Esophagus squamous epithelium (tissue), 5 donors: ENCODE measurements at places on chromosomes 13 and 19.
A peak's percentile ranks its signal among the peaks of the same experiment; 100 is the strongest.

GRCh38 chr19:6736169-6736916, 1.0 kb downstream of the GPR108 start:
- peak; percentile 45 for DNase-seq

DNA sequence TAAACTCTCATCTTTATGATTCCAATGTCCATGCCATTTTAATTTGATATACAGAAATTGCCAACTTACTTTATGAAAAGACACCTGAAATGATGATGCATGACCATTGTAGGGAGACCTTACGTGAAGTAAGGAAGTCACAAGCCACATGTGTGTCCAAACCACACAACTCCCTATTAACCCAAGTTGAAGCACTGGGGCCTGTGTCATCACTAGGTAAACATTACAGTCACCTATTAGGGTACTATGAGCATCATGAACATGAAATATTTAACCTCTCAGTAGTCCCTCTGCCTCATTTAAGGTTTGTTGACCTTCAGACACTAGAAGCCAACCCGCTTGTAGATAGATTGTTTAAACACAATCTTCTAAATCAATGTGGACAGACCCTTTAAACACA, 576.9 kb downstream of the IRS2 start:
- no peak for DNase-seq

GRCh38 chr13:90420683-90421082, 926.8 kb upstream of the MIR17HG start:
- no peak for DNase-seq

- no peak for DNase-seq
Observed at GRCh38 chr19:30886222-30886621, 463.0 kb downstream of the TSHZ3 start.

GRCh38 chr19:23914402-23915286, at the start of gene ZNF726:
Gene ZNF726 (plus strand): TSS chr19:23914886. CDS start chr19:23914995, 109 bp downstream.
- DNase-seq: peak; percentile 57

DNA sequence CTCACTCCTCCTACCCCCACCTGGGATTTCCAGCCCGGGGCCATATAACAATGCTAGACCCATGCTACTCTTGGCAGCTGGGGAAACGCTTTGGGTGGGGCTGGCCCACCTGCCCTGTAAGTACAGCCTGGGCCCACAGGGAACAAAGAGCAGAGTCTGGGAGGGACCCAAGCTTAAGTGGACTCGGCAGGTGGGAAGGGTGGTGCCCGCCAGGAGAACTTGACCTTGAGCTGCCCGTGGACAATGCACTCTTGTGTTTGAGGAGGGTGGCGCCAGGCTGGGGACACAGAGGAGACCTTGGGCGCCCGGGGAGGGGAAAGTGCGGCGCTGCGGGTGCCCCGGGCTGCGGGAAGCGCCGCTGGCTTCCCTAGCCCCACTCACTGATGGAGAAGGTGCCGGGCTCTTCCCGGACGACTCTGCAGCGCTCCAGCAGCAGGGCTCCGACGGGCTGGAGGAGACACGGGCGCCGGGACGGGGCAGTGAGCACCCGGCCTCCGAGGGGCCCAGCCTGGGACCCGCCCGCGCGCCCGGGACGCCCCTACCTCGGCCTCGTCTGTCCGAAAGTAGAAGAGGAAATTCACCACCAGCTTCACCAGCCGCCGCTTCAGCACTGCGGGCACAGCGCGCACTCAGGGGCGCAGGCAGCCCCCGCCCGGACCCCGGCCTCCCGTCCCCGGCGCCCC, 607 bp downstream of the PLEKHJ1 start:
- DNase-seq: no peak

- DNase-seq: no peak
Observed at GRCh38 chr19:13817615-13818371, 22.6 kb downstream of the ZSWIM4 start.

DNA sequence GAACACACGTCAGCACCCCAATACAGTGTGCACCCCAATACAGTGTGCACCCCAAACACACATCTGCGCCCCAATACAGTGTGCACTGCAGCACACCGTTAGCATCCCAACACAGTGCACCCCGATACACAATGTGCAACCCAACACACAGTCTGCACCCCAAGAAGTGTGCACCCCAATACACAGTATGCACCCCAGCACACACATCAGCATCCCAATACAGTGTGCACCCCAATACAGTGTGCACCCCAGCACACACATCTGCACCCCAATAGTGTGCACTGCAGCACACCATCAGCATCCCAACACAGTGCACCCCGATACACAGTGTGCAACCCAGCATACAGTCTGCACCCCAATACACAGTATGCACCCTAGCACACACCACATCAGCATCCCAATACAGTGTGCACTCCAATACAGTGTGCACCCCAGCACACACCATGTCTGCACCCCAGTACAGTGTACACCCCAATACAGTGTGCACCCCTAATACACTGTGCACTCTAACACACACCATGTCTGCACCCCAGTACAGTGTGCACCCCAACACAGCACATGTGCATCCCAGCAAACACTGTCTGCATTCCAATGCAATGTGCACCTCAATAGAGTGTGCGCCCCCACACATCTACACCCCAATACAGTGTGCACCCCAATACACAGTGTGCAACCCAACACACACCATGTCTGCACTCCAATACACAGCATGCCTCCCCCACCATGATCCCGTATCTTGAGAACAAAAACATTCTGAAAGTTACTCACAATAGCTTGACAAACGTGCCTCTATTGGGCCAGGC, 855 bp upstream of the CARS2 start:
- DNase-seq: no peak

- DNase-seq: no peak
Observed at GRCh38 chr13:28582225-28582891, 76.6 kb upstream of the POMP start.

DNA sequence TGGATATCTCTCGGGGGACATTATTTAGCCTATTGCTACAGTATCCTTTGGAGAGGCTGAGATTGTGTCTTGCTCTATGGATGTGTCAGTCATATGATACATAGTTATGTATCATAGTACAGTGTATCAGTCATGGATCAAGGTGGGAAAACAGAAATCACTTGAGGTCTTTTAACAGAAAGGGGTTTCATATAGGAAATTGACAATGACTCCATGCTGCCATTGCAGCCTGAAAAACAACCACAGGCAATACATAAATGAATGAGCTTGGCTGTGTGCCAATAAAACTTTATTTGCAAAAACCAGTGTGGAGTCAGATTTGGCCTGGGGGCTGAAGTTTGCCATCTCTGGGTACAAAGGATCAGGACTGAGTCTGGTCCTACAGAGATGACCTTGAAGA, 35.4 kb downstream of the COLGALT1 start:
- DNase-seq: no peak

DNA sequence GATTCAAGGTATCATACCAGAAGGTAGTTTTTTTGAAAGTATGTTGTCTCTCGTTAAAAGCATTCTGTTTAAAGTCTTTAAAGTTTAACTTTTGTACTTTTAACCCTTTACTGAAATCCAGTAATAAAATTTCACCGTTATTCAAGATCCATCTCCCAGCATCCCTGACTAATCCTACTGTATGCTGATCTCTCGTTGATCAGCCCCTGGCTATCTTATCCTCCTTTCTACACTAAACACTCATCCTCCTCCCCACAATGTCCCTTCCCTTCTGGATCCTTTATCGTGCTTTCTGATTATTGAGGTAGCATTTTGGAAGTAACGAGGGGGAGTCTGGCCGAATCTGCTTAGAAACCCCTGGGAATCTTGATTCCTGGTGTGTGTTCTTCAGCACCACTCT, 1.3 kb downstream of the TPP2 start:
- no peak for DNase-seq

GRCh38 chr13:24249624-24250023, 59.8 kb upstream of the C1QTNF9 start:
- no peak for DNase-seq

DNA sequence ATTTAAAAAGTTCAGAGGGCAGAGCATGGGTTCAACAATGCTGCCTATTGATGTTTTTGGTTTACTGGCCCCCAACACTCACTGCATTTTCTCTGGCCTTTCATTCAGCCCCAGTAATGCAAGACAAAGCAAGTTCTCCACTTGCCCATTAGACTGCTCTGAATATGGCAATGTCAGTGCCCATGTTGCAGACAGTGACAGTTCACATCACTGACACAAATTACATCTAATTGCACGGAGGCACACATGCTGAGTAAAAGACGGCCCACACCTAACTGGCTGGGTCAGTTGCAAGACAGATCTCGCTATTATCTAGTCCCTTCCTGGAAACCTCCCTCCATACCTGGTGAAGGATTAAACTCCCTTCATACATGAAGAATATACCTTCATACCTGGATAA, 54.0 kb downstream of the ENOX1 start:
- no peak for DNase-seq

GRCh38 chr13:113359571-113359970, 4.4 kb downstream of the GRTP1 start:
- no peak for DNase-seq

- no peak for DNase-seq
Observed at GRCh38 chr13:46896341-46897137, at the start of gene HTR2A. Gene HTR2A (minus strand): TSS chr13:46897053. CDS start chr13:46895906, 1,147 bp downstream.

- no peak for DNase-seq
Observed at GRCh38 chr19:50486823-50487515, 10.3 kb upstream of the GARIN5A start.

DNA sequence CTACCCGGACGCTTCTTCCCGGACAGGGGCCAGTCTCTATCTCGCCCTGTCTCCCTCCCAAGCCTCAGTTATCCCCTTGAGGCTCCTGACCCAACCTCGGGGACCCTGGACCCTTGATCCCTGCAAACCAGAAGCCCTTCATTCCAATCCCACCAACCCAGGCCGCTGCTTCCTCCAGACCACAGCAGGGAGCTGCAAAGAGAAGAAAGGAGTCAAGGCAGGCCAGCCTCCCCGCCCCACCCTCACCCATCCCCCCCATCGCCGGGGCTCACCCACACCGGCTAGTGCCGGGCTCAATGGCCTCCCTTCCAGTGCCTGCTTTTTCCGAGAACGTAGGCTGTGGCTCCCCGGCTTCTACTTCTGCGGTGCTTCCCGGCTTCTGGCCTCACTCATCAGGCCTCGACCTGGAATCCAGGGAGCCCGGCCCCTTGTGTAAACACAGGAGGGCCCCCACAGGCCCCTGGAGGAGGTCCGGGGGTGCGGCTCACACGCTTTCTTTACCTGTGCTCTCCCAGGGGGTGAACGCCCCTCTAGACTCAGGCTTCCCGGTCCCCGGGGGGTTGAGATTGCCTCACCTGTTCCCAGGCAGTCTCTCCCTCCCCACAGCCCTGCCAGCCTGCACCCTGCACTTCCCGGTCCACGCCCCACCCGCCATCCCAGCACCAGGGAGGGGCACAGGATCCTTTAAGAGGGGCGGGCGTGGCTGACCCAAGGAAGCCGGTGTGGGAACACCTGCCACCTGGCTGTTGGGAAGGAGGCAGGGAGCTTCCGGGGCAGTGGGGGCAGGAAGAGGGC, at the start of gene FAM83E:
Gene FAM83E (minus strand): TSS at position 641 of the 795 bp plus-strand sequence. CDS start 1,704 bp downstream, outside the sequence.
- DNase-seq: no peak

DNA sequence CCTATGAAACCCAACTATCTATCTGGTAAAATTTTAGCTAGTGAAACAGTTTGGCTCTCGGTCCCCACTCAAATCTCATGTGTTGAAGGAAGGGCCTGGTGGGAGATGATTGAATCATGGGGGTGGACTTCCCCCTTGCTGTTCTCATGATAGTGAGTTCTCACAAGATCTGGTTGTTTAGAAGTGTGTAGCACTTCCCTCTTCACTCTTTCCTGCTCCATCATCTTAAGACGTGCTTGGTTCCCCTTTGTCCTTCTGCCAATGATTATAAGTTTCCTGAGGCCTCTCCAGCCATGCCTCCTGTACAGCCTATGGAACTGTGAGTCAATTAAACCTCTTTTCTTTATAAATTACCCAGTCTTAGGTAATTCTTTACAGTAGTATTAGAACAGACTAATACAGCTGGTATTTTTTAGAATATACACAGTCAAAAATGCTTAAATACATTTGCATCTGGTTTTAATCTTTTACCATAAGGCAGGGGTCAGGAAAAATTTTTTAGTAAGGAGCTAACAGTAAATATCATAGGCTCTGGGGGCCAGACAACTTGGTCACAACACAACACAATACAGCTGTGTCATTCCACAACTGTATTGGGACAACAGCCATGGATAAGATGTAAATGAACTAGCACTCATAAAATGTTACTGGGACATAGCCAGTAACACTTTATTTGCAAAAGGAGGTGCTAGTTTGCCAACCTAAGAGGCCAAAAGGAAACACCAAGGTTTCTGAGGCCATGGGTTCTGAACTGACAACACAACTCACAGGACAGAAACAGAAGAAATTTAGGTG, 24.3 kb downstream of the DZIP1 start:
- DNase-seq: no peak

GRCh38 chr13:110245416-110245899, 61.5 kb downstream of the COL4A1 start:
- DNase-seq: no peak

DNA sequence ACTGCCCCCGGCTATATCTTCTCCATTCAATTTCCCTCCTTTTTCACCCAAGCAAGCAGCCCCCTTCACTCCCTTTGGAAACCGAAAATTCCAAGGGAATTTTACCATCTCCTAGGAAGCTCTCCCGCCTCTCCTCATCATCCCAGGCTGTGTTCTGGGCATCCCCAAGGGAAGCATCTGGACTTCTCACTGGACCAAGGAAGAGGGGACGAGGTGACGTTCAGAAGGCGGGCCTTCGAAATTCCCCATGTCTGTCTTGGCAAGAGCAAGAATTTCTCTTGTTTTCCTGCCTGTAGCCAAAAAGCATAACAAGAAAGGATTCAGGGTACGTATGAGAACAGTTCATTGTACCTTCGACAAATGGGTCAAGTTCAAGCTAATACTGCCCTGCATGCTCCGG, 6.1 kb downstream of the TPRX2 start:
- DNase-seq: no peak

- no peak for DNase-seq
Observed at GRCh38 chr13:97648171-97648880, 214.4 kb downstream of the RAP2A start.

DNA sequence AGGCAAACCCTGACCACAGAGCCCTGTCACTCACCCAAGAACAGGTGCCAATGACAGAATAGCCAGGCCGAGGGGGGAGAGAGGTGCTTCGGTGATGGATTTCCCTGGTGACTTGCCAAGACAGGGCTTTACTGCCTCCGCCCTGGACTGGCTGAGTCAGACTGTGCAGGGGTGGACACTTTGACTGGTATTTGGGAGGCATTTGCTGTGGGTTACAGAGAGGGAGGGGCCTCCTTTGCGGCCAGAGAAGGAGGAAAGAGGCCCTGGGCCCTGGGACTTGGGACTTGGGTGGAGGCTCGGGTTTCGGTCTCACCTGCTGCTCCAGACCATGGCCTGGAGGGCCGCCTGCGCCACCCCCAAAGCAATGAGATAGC, 4.6 kb upstream of the EPS8L1 start:
- DNase-seq: no peak
